Pons (tissue), 1 donor: ENCODE measurements at places on chromosomes 2 and 18.

DNA sequence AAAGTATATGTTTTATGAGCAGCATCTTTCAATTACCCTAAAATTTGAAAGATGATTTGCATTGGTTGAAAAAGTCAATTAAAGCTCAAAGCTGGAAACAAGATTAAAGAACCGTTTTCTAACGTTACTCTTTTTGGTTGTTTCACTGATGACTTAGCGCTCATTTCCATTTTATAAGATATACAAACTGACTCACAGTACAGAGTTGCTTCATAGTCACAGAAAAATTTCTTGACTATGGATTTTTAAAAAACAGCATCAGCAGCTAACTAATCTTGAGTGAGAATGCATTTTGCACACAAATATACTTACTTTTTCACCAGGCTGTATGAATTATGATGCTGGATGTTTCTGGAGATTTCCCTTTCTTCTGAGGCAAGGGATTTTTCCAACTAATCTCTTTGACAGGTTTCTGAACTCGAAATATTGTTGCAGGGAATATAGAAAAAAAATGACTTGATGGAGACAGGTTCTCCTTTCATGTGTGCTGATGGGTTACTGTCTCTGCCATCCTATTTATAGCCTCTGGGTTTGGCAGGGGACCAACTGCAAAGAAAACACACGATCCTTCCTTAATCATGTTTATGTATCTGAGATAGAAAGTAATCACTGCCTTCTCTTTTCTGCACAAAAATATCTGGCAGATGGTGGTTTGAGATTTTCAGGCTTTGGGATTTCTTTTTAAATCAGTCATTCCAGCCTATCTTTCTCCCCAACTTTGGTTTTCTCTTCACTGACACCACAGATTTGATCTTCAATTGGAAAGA, 129.4 kb upstream of the DAPL1 start:
- DNase-seq: no peak

DNA sequence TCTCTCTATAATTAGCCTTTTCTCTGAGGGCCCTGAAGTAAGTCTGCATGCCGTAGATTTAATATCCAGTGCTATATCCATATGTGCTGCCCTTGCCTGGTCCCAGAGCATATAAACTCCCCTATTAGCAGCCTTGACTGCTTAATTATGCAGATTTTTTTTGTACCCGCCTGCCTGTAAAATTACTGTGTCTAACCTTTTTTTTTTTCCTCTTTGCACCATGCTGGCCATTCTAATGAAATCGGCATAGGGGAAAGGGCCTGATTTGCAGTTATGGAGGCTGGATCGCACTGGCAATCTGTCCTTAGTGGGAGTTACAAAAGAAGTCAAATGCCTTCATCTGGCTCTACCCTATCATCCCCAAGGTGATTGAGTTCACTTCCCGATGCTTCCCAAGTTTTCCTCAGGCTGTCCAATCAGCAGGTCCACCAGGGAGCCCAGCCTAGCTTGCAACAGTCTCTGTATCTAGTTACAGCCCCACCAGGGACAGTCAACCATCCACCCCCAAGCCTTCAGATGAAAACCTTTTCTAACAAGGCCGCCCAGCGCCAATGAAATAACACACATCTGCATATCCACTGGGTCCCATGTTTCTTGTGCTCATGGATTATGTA, 239.0 kb downstream of the ZNF521 start:
- no peak for DNase-seq

- DNase-seq: no peak
These were observed 7.0 kb upstream of the ARID5A start for GRCh38 chr2:96529376-96530143.

- no peak for DNase-seq
These were observed 778.3 kb upstream of the CDH7 start for GRCh38 chr18:64972545-64972944.

GRCh38 chr2:39243469-39244123, at the start of gene CDKL4:
CDKL4 (minus strand) TSS chr2:39243970.
- no peak for DNase-seq

- DNase-seq: no peak
These were observed 37.2 kb upstream of the NEMP2 start for GRCh38 chr2:190571686-190572085.

DNA sequence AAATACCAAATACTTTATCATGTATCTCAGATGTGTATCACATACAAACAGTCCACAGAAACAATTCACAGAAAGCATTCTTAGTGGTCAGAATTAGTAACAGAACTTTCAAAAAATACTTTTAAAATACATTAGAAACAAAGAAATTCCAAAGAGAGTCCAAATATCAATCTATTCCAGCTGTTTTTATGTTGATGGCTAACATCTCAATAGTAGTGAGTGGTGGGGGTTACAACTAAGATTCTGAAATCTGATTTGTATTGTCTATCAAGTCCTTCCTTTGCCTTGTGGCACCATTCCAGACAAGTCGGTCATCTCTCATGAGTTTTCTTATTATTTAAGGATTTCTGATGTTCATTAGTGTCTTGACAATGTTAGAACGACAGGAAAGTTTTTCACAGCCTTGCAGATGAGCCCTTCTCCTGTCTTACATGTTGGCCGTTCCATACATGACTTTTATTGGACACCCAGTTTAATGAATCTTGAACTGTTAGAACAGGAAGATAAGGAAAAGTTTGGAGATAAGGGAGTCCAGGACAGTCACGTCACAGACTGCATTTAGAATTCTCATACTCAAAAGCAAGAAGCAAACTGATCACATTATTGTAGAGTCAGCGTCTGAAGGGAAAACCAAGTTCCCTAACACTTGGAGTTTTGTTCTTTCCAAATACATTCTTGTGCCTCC, 410.3 kb downstream of the PID1 start:
- DNase-seq: no peak

DNA sequence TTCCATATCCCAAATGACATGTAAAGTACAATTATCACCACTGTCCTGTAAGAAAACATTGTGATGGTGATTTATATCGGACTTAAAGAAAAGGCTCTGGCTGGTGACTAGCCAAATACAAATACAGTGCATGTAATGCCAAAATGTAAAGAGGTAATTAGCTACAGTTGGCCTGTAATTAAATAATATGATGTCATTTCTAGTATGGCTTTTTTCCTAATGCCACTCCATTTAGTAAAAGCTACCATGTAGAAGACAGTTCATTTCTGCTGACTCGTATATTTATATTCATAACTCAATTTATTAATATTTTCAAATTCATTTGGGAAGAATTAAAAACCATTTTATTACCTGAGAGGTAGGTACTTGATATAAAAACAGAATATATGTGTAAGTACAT, 815.7 kb downstream of the ERBB4 start:
- no peak for DNase-seq
